Skeletal muscle tissue (tissue), 5 donors: ENCODE measurements at places on chromosomes 16 and 17. TPM values are rescaled to one million over a fixed set of nuclear protein-coding genes. Genes with fewer than 3 reads are reported as not detected.

NACA2 gene
- not detected for total RNA-seq

ASGR2 gene
- total RNA-seq = not detected

TNRC6C gene
- 12.5 TPM for total RNA-seq

CLEC18A gene
- total RNA-seq = under 0.01 TPM

FGF11 gene
- 1.0 TPM for total RNA-seq

RPTOR gene
- 24.5 TPM for total RNA-seq

PRAC2 gene
- total RNA-seq = not detected

GPR139 gene
- not detected for total RNA-seq

ETV4 gene
- total RNA-seq = 1.6 TPM

KRT39 gene
- total RNA-seq = 3.1 TPM

CNGB1 gene
- total RNA-seq = not detected

SLC38A8 gene
- not detected for total RNA-seq

IKZF3 gene
- total RNA-seq = 0.52 TPM

COL1A1 gene
- 3,450 TPM for total RNA-seq

TBKBP1 gene
- 7.8 TPM for total RNA-seq

KRTAP4-1 gene
- not detected for total RNA-seq

VAT1L gene
- total RNA-seq = 5.2 TPM
